ENCODE measurements at places on chromosomes 16 and 17.

DNA sequence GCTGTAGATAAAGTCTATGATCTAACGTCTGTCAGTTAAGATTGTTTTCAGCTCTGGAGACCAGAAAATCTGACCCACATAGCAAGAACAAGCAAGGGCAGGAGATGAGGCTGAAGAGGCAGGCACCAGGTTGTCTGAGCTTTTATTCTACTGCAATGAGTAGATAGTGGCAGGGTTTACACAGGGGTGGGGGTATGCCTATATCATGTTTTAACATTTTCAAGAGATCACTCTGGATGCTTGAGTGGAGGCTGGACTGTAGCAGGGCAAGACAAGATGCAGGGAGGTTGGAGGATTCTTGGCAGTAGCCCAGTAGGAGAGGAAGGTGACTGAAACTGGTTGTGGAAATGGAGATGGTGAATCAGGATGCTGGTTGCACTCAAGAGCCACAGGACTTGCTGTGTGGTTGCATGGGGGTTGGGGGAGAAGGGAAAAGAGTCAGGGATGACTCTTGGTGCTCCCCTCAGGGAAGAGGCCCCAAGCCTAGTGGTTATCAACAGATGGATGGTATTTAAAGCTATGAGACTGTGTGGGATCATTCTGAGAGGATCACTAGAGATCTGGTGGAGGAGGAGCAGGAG lies 143.1 kb upstream of the KCNJ18 start:
- DNase-seq, result no peak

DNA sequence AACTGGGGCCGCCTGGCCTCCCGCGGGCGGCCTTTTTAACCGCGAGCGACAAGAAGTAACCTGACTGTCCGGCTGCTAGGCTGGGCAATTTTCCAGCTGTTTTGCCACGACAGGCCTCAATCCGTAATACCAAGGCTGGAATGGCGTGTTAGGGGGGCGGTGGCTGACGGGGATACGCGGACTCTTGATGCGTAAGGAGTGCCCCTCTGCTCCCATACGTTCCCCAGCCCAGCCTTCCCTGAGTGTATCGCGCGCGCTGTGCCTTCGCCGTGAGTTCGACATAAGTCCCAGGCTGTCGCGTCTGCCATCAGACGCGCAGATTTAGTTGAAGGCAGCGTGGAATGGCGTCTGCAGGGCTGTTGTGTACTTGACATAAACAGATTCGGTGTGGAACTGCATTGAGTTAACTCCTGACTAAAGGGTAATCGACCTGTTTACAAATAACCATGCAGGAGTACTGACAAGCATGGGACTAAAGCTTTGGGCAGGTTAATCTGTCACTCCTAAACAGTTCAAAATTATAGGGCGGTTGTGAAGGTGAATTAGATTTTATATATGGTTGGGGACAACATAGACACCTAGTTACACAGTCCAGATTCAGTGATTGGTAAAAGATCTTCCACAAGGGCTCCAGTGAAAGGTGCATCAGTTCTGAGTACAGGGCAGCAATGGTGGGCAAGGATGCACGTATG lies 16.6 kb upstream of the ERN1 start:
- peak; percentile 70 for DNase-seq

DNA sequence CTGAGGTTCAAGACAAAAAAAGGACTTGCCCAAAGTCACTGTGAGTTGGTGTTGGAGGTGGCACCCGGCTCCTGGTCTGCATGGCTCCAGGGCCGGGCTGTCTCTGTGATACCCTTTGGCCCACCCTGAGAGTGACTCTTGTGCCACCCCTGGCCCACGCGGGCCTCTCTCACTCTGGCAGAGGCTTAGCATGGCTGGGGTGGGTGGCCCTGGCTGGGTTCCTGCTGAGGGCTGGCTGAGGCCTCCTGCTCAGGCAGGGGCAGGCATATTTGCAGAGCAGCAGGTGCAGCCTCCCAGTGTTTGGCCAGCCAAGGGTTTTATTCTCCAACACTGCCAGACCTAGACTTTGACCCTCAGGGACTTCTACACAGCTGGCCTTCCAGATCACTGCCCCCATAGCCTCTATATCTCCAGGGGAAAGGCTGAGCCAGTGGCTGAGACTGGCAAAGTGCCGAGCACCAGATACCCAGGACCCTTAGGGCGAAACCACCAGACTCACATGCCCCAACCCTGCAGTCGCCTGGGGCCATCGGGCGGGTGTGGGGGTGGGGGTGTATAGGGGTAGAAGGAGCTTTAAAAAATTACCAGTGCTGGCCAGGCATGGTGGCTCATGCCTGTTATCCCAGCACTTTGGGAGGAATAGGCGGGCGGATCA lies 21.5 kb upstream of the ADGRG1 start:
- no peak for DNase-seq

GRCh38 chr17:36117505-36118382 lies 14.1 kb downstream of the CCL4 start:
- no peak for DNase-seq

GRCh38 chr16:22614271-22614947 lies 103.7 kb downstream of the NPIPB5 start:
- DNase-seq, result no peak
